Neural progenitor cell (in vitro differentiated cells): ENCODE measurements at places on chromosomes 7 and 10. TPM values are rescaled to one million over a fixed set of nuclear protein-coding genes. Genes with fewer than 3 reads are reported as not detected.
A peak's percentile ranks its signal among the peaks of the same experiment; 100 is the strongest.

DNA sequence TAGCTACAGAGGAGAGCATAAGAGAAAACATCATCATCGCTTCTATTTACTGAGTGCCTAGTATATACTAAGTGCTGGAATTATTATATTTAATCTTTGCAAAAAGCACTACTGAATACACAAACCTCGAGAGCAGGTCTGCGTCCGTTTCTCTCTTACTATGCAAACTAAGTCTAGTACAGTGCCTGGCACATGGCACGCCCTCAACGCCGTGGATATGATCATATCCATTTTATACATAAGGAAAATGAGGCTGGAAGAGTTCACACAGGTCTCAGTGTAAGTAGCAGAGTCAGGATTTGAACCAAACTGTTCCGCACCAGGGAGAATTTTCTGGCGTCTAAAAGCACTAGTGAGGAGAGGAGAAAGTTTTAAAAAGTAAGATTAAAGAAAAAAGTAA, 17.6 kb downstream of the MXI1 start:
- no peak overlapping the region for H3K27ac ChIP-seq
- peaks cover 11% of the 10 kb centered on the region for H3K36me3 ChIP-seq
- H3K27me3 ChIP-seq, result peaks cover 33% of the 10 kb centered on the region
- no peak for DNase-seq

DNA sequence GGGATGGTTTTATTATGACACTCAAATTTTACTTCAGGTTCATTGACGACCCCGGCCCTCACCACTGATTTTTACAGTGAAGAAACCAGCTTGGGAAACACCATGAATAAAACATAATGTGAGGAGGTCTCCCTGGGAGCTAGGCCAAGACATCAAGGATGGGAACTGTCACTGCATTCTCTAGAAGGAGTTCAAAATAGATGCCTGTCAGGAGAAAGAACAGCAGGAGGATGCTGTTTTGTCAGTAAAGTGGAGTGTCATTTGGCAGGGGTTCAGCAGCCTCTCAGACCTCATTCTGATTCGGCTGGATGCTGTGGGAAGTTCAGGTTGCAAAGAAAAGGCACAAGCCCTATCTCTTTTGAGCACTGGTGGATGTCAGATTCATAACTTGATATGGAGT, 360.3 kb upstream of the C7orf33 start:
- no peak for DNase-seq
- H3K27me3 ChIP-seq, result no peaks in the 10 kb centered on the region
- no peak overlapping the region for H3K27ac ChIP-seq
- H3K36me3 ChIP-seq, result no peaks in the 10 kb centered on the region
- H3K4me3 ChIP-seq, result no peak overlapping the region

Gene SMKR1
- total RNA-seq, result 0.53 and 0.56 TPM in 2 replicates

Gene COPS6
- 42.2 and 63.9 TPM in 2 replicates for total RNA-seq

- no peak for DNase-seq
- peaks cover 100% of the 10 kb centered on the region for H3K27me3 ChIP-seq
- H3K27ac ChIP-seq, result no peak overlapping the region
- H3K4me3 ChIP-seq, result no peak overlapping the region
Observed at GRCh38 chr7:155524018-155524556, 22.3 kb downstream of the CNPY1 start.

GRCh38 chr7:102153599-102153946, 133.1 kb upstream of the SH2B2 start:
- no peak for DNase-seq
- H3K27me3 ChIP-seq, result no peaks in the 10 kb centered on the region
- H3K27ac ChIP-seq, result no peak overlapping the region
- no peaks in the 10 kb centered on the region for H3K36me3 ChIP-seq
- no peak overlapping the region for H3K4me3 ChIP-seq

- H3K4me3 ChIP-seq, result no peak overlapping the region
- H3K27ac ChIP-seq, result no peak overlapping the region
- no peak for DNase-seq
- H3K36me3 ChIP-seq, result no peaks in the 10 kb centered on the region
- H3K4me1 ChIP-seq, result peaks cover 14% of the 10 kb centered on the region
Observed at GRCh38 chr7:69790977-69791724, 192.9 kb downstream of the AUTS2 start.

DNA sequence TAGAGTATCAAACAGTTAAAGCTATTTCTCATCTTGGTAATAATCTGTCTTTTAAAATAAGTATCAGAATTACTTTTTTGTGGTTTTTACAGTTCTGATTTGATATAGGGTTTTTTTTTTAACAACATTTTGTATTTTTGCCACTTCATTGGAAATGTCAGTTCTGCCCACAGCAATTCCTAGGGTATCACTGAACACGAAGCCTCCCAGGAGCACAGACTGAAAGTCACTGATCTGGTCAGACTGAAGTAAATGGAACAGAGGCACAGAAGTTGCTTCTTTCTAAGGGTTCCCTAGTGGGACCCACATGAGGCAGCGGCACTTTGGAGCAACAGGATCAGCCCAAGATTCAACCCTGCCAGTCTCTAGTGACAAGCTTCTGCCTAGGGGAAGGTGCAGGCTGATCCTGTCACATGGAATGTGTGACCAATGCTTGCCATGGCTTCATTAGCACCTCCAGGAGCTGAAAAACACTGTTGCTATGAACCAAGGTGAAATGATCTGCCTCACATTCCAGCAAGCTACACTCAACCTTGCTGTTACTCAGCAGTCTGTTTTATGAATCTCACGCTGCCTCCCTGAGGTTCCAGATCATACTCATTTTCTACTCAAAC, 273.4 kb upstream of the CSTF2T start:
- H3K27me3 ChIP-seq, result no peaks in the 10 kb centered on the region
- DNase-seq, result no peak
- peaks cover 3% of the 10 kb centered on the region for H3K36me3 ChIP-seq
- no peaks in the 10 kb centered on the region for H3K4me1 ChIP-seq

DNA sequence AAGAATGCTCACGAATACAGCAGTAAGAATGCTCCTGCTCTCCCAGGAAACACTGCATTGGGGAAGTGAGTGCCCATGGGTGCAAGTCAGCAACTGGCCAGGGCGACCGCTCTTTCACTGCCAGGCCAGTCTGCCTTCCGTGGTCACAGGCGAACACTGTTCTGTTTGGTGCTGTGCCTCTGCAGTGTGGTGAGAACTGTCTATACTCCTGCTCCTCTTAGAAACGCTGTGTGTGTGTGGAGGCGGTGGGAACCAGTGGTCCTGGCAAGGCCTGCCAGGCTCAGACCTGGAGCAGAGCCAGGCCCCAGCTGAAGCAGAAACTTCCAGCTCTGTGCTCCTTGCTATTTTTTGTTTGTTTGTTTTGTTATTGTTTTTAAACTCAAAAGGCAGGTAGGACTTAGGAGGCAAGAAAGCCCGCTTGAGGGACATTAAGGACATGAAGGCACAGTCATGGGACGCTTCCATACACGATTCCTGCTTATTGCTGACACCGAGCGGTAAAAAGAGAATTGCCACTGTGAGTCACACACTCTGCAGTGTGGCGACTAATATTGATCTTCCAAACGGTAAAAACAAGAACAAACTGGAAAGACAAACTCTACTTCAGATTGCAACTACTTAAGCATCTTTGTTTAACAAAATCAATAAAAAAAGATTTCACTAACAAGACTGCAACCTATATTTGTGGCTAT, 430.8 kb downstream of the DNAJB6 start:
- no peaks in the 10 kb centered on the region for H3K36me3 ChIP-seq
- H3K27me3 ChIP-seq, result no peaks in the 10 kb centered on the region

Gene AP4M1
- total RNA-seq, result 15.3 and 15.4 TPM in 2 replicates

- no peak overlapping the region for H3K27ac ChIP-seq
- no peak for DNase-seq
- H3K4me3 ChIP-seq, result no peak overlapping the region
- no peaks in the 10 kb centered on the region for H3K27me3 ChIP-seq
- peaks cover 6% of the 10 kb centered on the region for H3K36me3 ChIP-seq
Observed at GRCh38 chr7:123023126-123023525, 27.6 kb upstream of the TAS2R16 start.

Gene NUTM2A
- total RNA-seq, result 0.69 and 1.9 TPM in 2 replicates

Gene STK17A
- total RNA-seq, result 13.1 and 15.6 TPM in 2 replicates

- DNase-seq, result no peak
- H3K4me1 ChIP-seq, result peaks cover 12% of the 10 kb centered on the region
- no peaks in the 10 kb centered on the region for H3K36me3 ChIP-seq
- no peaks in the 10 kb centered on the region for H3K27me3 ChIP-seq
- H3K27ac ChIP-seq, result no peak overlapping the region
- no peak overlapping the region for H3K4me3 ChIP-seq
Observed at GRCh38 chr7:2003931-2004812, 228.6 kb downstream of the MAD1L1 start.

- no peak overlapping the region for H3K27ac ChIP-seq
- H3K36me3 ChIP-seq, result no peaks in the 10 kb centered on the region
- peaks cover 6% of the 10 kb centered on the region for H3K4me1 ChIP-seq
- no peaks in the 10 kb centered on the region for H3K27me3 ChIP-seq
- H3K4me3 ChIP-seq, result no peak overlapping the region
- DNase-seq, result peak; percentile 29
Observed at GRCh38 chr10:116104210-116104932, 168.6 kb downstream of the GFRA1 start.

Gene VSIR
- 0.46 TPM in 1 of 2 replicates, not detected in the other for total RNA-seq

DNA sequence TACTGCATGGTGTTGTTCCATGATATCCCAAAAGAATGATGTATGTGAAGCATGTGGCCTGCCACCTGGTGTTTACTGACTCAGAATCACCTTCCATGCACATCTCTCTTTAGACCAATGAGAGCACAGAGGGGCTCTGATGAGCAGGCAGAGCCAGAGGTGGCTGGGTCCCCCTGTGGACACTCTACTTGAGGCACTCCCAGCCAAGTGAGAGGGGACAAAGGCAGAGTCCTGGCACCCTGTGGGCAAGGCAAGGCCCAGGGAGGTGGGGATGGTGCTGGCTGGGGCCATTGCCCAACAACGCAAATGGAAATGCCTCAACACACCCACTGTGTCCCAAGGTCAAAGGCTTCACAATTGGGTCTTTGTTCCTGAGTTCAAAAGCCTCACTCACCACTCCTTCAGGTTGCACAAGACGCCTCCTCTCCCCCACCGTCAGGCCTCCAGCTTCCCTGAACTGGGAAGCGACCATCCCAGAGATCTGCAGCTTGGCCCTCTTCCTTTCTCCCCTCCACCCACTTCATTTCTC, 164.6 kb downstream of the NEURL1 start:
- H3K4me1 ChIP-seq, result peaks cover 30% of the 10 kb centered on the region
- H3K4me3 ChIP-seq, result no peak overlapping the region
- H3K27me3 ChIP-seq, result no peaks in the 10 kb centered on the region
- no peak overlapping the region for H3K27ac ChIP-seq
- no peak for DNase-seq

DNA sequence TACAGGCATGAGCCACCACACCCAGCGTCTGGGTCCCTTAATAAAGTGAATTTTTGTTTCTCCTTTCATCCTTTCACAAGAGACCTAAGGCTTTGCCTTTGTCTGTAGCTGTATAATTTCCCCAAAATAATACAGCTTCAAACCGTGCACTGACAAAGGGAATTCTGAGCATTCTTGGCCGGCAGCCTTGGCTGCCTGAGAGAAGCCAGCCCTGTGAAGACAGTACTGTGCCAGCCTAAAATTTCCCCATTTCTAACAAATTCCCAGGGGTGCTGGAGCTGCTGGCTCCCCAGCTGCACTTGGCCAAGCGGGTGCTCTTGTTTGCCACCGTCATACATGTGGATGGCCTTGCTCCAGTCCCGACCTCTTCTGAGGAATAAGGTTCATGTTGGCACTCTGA, 106.2 kb downstream of the ZMYND11 start:
- no peak for DNase-seq
- H3K36me3 ChIP-seq, result peaks cover 13% of the 10 kb centered on the region
- no peaks in the 10 kb centered on the region for H3K27me3 ChIP-seq

Gene C10orf67
- total RNA-seq, result not detected in 2 replicates

Gene FAM25C
- total RNA-seq, result not detected in 2 replicates

- H3K4me3 ChIP-seq, result no peak overlapping the region
- no peaks in the 10 kb centered on the region for H3K36me3 ChIP-seq
- no peaks in the 10 kb centered on the region for H3K4me1 ChIP-seq
- H3K27ac ChIP-seq, result no peak overlapping the region
- no peaks in the 10 kb centered on the region for H3K27me3 ChIP-seq
Observed at GRCh38 chr10:23363793-23364135, 19.2 kb upstream of the C10orf67 start.

DNA sequence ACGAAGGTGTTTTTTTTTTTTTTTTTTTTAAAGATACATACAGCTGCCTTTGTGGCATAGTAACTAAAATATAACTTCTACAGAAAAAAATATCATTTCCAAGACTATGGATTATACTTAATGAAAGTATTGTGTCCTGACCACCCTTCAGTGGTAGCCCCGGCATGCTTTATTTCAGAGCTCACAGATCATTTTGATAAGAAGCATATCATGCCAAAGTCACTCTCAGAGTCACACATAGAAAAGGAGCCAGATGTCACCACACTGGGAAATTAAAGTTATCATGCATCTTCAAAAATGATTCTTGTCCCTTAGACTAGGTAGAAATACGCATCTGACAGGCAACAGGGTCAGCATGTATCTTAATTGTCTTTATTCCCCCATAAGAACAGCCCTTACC, 3.0 kb downstream of the ADARB2 start:
- H3K27me3 ChIP-seq, result peaks cover 68% of the 10 kb centered on the region
- peaks cover 15% of the 10 kb centered on the region for H3K4me1 ChIP-seq
- no peak overlapping the region for H3K27ac ChIP-seq
- no peaks in the 10 kb centered on the region for H3K36me3 ChIP-seq
- no peak overlapping the region for H3K4me3 ChIP-seq

GRCh38 chr10:46547541-46548497, 8.6 kb downstream of the GPRIN2 start:
- no peaks in the 10 kb centered on the region for H3K36me3 ChIP-seq
- H3K27ac ChIP-seq, result no peak overlapping the region
- no peaks in the 10 kb centered on the region for H3K27me3 ChIP-seq
- H3K4me1 ChIP-seq, result peaks cover 8% of the 10 kb centered on the region
- no peak overlapping the region for H3K4me3 ChIP-seq

- H3K27ac ChIP-seq, result no peak overlapping the region
- H3K27me3 ChIP-seq, result no peaks in the 10 kb centered on the region
- no peaks in the 10 kb centered on the region for H3K36me3 ChIP-seq
- peaks cover 16% of the 10 kb centered on the region for H3K4me1 ChIP-seq
Observed at GRCh38 chr7:74040101-74040790, 12.3 kb downstream of the ELN start.

- no peak overlapping the region for H3K27ac ChIP-seq
- H3K36me3 ChIP-seq, result no peaks in the 10 kb centered on the region
- no peaks in the 10 kb centered on the region for H3K27me3 ChIP-seq
- DNase-seq, result no peak
Observed at GRCh38 chr10:83862723-83863122, 276.6 kb upstream of the GHITM start.

Gene SLC18A2
- total RNA-seq, result 0.88 and 1.6 TPM in 2 replicates

GRCh38 chr10:5811387-5811821, 1.8 kb downstream of the GDI2 start:
- DNase-seq, result peak; percentile 77
- peaks cover 34% of the 10 kb centered on the region for H3K4me1 ChIP-seq
- H3K36me3 ChIP-seq, result no peaks in the 10 kb centered on the region
- H3K27ac ChIP-seq, result peak overlapping the region; percentile 42

- peak overlapping the region; percentile 63 for H3K4me3 ChIP-seq
- peaks cover 5% of the 10 kb centered on the region for H3K36me3 ChIP-seq
- peak; percentile 73 for DNase-seq
- peaks cover 24% of the 10 kb centered on the region for H3K4me1 ChIP-seq
- H3K27ac ChIP-seq, result peak overlapping the region; percentile 33
- no peaks in the 10 kb centered on the region for H3K27me3 ChIP-seq
Observed at GRCh38 chr10:103917302-103918052, 507 bp downstream of the STN1 start.

GRCh38 chr10:96208271-96208670, 63.1 kb downstream of the BLNK start:
- H3K4me3 ChIP-seq, result no peak overlapping the region
- DNase-seq, result no peak
- no peaks in the 10 kb centered on the region for H3K4me1 ChIP-seq
- H3K27me3 ChIP-seq, result no peaks in the 10 kb centered on the region

GRCh38 chr10:52621635-52622079, 150.9 kb downstream of the MBL2 start:
- no peaks in the 10 kb centered on the region for H3K27me3 ChIP-seq
- no peaks in the 10 kb centered on the region for H3K4me1 ChIP-seq
- DNase-seq, result no peak
- no peak overlapping the region for H3K27ac ChIP-seq
